ENCODE measurements at places on chromosomes 4 and X.
A peak's percentile ranks its signal among the peaks of the same experiment; 100 is the strongest.

DNA sequence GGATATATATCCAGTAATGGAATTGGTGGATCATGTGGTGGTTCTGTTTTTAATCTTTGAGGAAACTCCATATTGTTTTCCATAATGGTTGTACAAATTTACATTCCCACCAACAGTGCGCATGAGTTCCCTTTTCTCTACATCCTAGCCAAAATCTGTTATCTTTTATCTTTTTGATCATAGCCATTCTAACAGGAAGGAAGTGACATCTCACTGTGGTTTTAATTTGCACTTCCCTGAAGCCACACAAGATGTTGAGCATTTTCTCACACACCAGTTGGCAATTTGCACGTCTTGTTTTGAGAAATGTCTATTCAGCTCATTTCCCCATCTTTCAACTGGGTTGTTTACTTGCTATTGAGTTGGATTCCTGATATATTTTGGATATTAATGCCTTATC, 194.9 kb downstream of the CBLL2 start:
- no peak for DNase-seq

GRCh38 chrX:43949669-43950068, 23.5 kb downstream of the NDP start:
- DNase-seq = no peak

- no peak for DNase-seq
These were observed 156.0 kb upstream of the GALNT7 start for GRCh38 chr4:173012608-173013007.

DNA sequence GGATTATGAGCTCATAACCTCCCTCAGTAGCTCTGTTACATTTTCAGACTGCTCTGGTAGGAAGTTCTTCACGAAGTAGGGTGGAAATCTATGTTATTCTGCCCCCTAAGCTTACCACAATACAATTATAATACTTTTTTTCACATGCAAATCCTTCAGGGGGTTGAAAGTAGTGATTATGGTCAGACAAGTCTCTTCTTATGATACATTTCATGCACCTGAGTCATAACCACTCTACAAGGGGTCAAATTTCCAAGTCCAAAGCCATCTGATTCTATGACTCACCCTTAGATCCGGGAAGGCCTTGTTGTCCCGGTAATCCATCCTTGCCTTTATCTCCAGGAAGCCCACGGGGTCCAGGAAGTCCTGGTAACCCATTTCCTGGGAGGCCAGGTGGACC, 95.2 kb downstream of the ATG4A start:
- peak; percentile 46 for DNase-seq

GRCh38 chrX:18542131-18542530, 116.7 kb downstream of the CDKL5 start:
- no peak for DNase-seq

DNA sequence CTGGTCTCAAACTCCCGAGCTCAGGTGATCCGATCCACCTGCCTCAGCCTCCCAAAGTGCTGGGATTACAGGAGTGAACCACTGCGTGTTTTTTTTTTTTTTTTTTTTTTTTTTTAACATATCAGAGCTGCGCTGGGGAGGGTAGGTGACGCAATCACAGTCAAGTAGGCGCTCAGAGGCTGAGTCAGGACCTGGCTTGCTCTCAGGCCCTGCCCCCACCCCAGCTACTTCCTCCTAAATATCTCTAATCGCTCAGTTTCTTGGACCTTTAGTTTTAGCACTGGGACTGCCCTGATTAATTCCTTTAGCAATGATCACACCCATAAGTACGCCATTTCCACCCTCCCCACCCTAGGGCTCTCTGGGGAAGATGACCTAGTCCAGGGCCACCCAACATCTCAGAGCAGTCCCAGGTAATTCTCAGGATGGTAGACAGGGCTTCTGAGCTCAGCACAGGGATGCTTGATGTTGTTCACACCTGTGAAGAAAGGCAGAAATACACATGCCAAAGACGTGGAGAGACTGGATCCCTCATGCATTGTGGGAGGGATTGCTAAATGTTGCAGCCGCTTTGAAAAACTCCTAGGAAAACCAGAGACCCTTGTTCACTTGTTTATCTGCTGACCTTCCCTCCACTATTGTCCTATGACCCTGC, 50.2 kb downstream of the DDX3X start:
- DNase-seq = no peak

DNA sequence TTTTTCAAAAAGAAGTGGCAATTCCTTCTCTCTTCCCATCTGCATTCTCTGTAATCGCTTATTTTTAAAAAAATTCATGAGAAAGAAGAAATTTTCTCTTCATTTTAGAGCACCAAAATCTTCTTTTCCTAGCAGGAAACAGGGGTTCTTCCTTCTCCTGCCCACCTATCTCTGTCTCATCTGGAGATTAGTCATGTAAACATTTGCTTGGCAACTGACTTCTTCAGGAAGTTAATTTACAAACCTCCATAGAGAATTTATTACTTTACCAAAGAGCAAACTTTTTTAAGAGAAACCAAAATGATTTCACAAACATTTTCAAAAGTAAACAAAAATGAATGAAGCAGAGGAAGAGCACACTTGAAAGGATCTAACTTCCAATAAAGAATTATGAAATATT, 13.5 kb downstream of the TTC29 start:
- no peak for DNase-seq

DNA sequence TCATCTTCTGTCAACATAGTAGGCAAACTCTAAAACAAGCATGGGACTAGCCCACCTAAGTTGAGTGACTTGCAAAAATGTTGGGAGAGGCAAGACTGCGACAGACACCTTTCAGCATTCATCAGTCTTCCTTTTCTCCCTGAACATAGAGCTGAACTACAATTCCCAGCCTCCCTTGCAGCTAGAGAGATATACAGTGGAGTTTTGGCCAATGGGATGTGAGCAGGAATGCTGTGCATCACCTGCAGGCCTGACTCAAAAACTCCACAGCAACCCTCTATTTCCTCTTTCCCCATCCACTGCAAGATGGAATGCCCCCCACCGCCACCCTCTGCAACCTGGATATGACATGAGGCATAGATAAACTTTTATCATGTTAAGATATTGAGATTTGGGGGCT, 66.5 kb downstream of the PDHA1 start:
- no peak for DNase-seq

Measured in kidney glomerular epithelial cell (primary cell).